T-cell (primary cell): ENCODE measurements at places on chromosomes 13 and 19. TPM values are rescaled to one million over a fixed set of nuclear protein-coding genes. Genes with fewer than 3 reads are reported as not detected.

DNA sequence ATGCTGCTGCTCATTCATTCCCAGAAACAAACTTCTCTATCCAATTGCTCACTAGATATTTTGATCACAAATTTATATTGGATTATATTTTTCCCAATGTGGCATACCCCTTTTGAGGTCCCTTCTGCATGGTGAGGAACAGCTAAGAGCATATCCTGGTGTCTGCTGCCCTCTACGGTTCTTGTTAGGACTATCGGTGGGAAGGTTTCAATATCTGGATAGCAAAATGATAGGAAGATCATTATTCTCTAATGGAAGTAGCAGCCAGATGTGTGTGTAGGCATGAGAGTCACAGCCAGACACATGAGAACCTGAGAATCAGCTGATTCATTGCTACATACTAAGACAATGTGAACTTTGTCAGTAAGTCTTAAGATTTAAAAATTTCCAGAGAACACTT is 1422.4 kb upstream of the MIR17HG start:
- no peak for DNase-seq

DNA sequence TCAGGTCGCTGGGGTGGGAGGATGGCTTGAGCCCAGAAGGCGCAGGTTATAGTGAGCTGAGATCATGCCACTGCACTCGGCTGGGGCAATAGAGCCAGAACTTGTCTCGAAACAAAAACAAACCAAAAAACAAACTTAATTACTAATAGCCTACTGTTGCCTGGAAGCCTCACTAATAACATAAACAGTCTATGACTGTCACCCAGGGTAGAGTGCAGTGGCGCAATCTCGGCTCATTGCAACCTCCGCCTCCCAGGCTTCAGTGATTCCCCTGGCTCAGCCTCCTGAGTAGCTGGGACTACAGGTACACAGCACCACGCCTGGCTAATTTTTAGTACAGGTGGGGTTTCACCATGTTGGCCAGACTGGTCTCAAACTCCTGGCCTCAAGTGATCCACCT is 18.0 kb downstream of the CATSPERD start:
- no peak for DNase-seq

DNA sequence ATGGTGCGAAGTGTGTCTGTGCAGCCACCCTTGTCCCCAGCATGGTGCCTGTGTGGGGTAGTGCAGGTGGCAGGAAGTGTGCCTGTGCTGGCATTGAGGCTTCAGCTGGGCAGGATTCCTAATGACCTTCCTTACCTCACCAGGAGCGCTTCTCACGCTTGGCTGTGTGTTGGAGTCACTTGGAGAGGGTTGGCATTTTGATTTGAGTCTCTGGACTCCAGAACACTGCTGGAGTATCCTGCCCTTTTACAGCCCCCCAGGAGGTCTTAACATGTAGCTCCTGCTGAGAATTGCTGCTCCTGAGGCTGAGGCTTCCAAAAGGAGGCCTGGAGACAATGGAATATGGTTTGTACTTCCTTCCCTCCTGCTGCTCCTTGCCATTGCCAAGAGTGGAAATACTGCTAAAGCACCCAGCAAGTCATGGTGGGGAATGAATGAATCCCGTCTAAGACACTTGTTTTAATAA is 87.1 kb downstream of the ARHGEF7 start:
- DNase-seq: no peak

DNA sequence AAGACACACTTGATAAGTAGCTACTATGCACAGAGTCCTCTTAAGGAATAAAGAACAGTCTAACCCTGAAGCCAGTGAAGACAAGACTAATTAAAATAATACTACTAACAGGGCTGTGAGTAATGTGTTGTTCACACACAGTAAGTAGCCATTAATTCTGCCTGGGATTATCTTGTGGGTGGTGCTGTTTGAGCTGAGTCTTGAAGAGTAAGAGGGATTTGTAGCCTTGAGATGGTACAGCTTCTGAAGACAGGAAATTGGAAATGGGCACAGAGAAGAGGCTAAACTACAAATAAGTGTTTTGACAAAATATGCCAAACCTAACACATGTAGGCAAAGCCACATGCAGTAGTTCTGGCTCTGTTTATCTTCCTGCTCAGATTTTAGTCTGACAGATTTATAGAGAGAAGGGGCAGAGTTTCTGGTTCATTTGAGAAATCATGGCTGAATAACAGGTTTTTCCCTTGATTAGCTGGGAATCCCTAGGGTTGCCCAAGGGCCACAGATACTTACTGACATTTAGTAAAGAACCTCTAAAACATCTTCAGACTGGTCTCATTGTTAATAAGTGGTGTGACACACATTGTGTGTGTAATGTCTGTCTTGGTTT is 38.0 kb downstream of the ITGBL1 start:
- DNase-seq: no peak

- no peak for DNase-seq
Observed at GRCh38 chr13:41213316-41213715, 18.9 kb upstream of the KBTBD7 start.

DNA sequence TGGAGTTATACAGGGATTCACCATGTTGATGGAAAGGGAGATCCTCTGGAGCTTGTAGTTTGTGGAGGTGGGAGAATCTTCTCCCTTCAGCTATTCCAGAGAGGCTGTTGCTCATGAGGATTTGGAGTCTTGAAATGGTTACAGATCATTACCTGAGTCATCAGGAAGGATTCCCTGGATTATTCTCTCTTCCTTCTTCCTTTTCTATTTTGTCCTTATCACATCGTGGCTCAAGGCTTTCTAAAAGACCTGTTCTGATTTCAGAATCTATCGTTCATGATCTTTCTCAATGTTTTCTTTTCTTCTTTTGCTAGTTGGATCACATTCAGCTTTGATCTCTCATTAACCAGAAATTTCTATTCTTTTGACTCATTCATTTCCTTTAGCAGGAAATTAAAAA is 196.0 kb downstream of the KLF5 start:
- no peak for DNase-seq

- no peak for DNase-seq
Observed at GRCh38 chr13:89822467-89822866, 1525.0 kb upstream of the MIR17HG start.

DNA sequence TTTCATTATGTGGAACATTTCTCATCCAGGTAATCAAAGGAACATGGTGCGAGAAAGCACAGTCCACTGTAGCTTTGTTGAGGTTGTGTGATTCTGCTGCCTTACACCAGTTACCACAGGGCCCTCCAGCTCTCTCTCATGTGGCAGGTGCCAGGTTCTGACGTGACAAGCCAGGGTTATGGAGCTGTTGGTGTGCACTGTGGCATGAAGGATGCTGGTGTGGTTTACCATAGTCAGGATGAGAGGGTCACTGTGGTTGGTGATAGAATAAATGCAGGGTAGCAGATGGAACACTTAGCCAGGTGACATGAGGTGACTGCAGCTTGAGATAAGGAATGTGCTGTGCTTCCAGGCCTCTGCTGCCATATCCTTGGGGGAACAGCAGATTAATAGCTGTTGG is 7.4 kb downstream of the ZNF223 start:
- DNase-seq: no peak

NFILZ gene
- not detected for total RNA-seq

CCNA1 gene
- total RNA-seq: not detected

PTPRH gene
- total RNA-seq: 0.51 TPM

ACP7 gene
- total RNA-seq: not detected

EFNA2 gene
- not detected for total RNA-seq

RNF6 gene
- 39.3 TPM for total RNA-seq
